ENCODE measurements at places on chromosomes 1 and 21.

GRCh38 chr1:14926229-14926628 lies 227.3 kb upstream of the TMEM51 start:
- no peak for DNase-seq

GRCh38 chr1:154371436-154371835 lies 33.7 kb upstream of the IL6R start:
- DNase-seq, result no peak

DNA sequence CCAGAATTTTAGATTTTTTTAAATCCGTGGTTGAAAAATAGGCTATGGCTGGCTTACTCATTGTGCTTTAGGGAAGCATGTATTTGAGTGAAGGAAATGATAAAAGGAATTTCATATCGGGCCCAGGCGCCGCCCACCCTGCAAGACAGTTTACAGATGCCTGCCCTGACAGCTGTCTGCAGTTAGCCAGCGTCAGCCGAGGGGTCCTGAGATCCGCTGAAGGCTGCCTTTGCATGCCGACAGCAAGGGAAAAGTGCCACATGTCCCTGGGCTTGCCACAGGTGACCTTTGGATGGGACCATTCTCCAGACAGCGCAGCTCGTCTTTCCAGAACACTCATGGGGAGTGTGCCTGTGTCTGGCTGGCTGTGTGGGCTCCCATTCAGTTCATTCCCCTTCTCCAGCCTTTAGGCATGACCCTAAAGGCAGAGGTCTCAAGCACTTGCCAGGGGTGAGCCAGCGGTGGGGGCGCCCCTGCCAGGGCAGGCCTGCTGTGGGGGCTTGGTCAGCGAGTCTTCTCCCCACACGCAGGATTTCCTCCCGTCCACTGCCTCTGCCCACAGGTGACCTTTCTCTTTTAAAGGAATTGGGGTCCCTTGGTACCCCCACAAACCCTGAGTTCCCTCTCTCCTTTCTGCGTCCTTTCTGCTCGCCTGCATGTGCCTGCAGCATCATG lies 46.1 kb upstream of the TRAPPC10 start:
- DNase-seq, result no peak

- DNase-seq, result no peak
Measured at GRCh38 chr1:191905781-191906180, 252.5 kb upstream of the RGS18 start.

GRCh38 chr1:109979489-109980091 lies 5.0 kb upstream of the AHCYL1 start:
- DNase-seq, result no peak

DNA sequence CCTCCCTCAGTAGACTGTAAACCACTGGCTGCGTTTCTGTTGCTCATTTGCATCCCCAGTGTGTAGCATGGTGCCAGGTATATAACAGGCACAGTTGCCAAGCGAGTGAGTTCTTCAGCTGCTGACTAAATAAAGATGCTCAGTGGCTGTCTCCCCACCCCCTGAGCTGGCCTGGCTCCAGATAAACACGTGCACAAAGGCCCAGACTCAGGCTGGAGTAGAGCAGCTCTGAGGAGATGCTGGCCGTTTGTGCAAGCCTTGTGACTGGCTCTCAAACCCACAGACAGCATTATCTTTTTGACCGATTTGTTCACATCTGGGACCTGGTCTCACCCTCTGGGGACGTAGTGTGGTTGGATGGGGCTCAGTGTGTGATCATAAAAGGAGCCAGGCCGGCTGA lies 7.1 kb downstream of the CHRNB2 start:
- no peak for DNase-seq

GRCh38 chr1:47779613-47780012 lies 217.6 kb downstream of the TRABD2B start:
- no peak for DNase-seq

GRCh38 chr1:3348196-3348865 lies 106.1 kb upstream of the ARHGEF16 start:
- no peak for DNase-seq

DNA sequence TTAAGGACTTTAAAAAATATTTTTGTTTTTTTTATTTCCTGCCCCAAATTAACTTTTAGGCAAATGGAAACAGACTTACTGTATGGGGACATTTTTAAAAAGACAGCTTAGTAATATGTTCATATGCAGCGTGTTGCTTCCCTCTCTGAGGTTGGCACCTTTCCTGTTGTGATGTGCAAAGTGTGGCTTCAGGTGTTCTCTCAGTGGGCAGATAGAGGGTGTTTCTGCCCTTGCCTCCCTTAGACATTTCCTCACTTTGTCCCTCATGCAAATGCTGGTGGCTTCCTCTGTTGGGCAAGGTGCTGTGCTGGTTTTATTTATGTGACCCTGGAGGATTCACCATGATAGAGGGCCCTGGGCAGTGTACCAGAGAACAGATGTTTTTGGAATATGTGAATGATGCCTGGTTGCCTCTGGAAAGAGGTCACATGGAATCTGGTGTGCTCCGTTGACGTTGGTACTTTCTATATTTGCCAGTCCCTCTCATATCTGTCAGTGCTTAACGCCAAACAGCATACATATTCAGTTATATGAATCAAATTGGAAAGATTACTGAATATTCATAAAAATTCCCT lies 123.5 kb downstream of the PATJ start:
- DNase-seq, result no peak

DNA sequence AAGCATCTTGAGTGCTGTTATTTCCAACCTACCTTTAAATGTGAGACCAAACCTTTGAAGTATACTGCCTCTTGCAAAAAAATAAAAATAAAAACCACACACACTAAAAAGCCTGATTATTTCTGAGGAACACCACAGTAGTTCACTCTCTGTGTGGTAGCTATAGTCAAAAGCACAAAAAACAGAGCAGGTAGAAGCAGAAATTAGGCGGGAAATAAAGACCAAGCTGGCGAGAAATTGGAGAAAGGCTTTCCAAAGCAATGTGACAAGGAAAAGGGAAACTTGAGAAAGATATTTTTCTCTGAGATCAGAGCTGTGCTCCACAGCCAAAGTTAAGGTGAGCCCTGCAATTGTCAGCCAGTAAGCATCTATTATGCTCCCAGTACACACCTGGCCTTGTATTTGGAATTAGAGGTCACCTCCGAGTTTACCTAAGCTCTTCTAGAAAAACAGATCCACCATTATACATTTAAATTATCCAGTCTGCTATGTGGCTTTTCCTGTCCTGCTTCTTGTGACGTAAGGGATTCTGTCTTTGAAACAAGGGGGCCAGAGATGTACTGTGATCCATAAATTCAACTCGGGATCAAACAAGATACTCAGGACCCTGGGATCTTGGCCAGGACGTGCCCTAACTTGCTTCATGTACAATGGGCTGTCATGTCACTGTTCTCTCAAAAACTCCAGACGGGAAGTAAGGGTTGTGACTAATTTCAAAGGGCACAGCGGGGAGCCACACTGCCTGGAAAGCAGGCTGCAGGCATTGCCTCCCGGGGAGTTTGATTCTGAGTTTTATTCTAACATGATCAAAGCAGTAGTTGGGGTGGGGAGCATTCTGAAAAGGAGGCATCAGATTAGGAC lies 39.8 kb upstream of the RAB4A start:
- peak; percentile 82 for DNase-seq

DNA sequence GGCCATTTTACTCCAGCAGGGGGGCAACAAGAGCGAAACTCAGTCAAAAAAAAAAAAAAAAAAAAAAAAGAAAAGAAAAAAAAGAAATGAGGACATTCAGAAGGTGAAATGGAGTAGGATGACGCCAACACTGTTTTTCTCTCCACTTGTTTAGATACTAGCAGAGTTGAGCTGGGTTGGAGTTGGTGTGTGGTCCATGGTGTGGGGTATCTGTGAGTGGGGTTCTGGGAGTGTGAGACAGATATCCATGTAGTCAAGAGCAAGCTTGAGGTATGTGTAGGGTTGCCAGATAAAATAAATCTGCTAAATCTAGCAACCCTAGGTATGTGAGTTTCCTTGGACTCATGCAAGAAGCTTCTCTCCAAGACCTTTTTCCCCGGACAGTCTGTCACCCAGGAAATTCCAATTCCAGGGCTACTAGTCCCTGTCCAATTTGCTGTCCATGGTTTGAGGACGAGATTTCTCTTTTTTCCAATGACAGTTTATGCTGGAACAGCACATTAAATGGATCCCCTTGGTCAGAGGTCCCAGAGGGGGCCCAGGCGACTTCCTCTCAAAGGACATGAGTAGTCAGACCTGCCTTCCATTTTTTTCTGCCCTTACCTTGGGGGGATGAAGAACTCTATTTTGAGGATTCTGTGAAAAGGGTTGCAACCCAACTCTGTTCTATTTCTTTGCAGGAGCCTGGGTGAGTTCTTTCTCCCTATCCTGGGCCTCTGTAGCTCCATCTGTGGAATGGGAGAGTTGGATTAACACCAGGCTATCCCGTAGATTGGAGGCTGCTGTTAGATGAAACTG lies 2.1 kb upstream of the FOXD2 start:
- DNase-seq, result no peak

DNA sequence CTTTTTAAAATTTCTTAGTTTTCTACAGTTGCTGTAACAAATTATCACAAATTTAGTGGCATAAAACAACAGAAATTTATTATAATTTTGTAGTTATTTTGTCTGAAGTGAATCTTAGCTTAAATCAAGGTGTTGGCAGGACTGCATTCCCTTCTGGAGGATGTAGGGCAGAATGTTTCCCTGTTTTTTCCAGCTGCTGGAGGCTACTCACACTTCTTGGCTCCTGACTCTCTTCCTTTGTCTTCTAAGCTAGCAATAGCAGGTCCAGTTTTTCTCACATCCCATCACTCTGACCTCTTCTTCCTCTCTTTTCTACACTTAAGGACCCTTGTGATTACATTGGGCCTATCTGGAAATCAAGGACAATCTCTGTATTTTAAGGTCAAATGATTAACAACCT lies 84.1 kb downstream of the PKN2 start:
- DNase-seq, result no peak

DNA sequence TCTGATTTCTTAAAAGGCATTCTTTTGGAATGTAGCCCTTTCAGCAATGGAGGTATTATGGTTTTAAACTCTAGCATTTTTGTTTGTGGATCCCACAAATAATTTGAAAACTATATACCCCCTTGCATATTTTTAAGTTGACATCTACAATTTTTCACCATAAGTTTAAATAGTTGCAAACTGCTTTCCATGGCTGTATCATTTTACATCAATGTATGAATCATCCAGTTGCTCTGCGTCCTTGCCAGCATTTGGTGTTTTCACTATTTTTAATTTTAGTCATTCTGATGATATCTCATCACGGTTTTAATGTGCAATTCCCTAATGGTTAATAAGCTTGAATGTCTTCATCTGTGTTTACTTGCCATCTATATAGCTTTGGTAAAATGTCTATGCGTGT lies 20.7 kb downstream of the DIPK1A start:
- no peak for DNase-seq

GRCh38 chr1:116092752-116093489 lies 18.3 kb upstream of the MAB21L3 start:
- DNase-seq, result peak; percentile 7

DNA sequence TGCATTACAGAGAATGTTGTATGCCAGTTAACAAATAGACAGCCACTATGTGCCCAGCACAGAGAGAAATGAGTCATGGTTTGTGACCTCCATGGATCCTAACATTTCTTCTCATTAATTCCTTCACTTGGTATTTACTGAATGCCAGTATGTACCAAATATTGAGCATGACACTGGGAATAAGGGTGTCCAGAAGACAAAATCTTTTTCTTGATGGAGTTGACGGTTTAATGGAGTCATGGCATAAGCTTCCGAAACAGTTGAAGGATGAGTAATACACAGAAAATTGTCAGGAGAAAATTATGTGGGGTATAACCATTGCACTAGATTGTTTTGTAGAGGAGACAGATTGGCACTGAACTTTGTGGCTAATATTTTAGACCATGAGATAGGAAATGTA lies 36.9 kb downstream of the PTGFR start:
- DNase-seq, result no peak

- DNase-seq, result no peak
Measured at GRCh38 chr1:232923739-232924386, 26.5 kb upstream of the NTPCR start.

DNA sequence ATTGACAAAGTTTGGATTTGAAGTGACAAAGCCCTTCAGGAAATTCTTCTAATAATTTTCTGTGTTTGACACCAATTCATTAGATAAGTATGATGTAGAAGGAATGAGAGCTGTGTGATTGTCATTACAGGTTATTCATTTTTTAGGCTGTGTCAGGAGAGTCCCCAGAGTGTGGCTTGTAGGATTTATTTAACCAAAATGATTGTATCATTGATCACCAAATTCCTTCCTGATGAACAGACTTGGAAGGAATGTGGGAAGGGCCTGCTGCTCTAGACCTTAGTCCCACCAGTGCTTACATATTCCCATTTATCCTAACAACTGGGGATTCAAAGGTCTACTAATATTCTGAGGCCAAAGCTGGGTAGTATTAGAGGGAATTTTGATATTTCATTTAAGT lies 383.3 kb upstream of the KAZN start:
- DNase-seq, result no peak

DNA sequence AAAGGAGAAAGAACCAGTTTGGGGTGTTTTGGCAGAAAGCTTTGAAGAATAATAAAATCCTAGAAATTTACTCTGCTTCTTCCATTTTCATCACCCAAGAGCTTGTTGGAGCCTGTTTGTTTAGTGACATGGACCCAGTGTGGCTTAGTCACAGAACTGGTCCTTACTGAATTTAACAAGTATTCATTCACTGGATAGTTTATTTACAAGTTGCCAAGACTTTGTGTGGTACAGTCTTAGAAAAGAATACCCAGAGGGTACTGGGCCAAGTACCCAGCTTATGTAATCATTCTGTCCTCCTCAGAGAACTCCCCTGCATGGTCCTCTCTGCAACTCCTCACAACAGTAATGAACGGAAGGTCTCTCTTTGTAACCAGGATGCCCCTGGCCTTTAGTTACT lies 16.4 kb downstream of the RAB4A start:
- DNase-seq, result no peak

GRCh38 chr1:181101581-181102226 lies 13.2 kb downstream of the IER5 start:
- no peak for DNase-seq

- DNase-seq, result no peak
Measured at GRCh38 chr1:1206376-1206965, at the start of gene TNFRSF18. Gene TNFRSF18 (minus strand): TSS chr1:1206592. CDS start chr1:1206571, 21 bp downstream.

DNA sequence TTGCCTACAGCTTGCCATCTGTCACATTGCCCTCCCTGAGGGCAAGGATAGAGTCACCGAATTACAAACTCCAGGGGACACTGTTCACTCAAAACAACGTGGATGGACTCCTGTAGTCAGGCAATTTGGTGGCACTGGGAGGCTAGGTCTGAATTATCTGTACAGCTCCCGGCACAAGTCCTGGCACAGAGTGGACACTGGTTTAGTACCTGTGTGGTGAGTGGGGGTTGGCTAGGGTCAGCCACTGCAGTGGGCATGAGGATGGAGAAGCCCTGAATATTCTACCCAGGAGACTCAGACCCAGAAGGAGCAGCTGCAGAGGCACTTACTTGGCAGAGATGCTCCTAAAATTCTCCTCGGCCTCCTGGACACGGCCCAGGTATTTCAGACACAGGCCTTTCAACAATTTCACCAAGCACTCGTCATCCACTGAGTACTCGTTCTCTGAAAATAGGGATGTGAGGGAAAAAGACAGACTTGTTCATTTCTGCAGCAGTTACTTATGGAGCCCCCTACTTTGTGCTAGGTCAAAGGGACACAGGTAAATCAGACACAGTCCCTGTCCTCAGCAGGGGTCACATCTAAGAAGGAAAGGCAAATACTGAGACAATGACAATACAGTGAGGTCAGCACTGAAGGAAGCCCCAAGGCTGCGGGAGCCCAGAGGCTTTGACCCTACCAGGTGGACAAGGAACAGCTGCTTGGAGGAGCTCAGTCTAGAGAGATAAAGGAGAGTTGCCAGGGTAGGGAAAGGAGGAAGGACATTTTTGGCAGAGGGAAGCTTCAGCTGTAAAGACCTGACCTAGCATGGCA lies 40.5 kb downstream of the TTC39A start:
- DNase-seq, result no peak
